Chondrocyte (in vitro differentiated cells): ENCODE measurements at places on chromosomes 4 and X. TPM values are rescaled to one million over a fixed set of nuclear protein-coding genes. Genes with fewer than 3 reads are reported as not detected.
A peak's percentile ranks its signal among the peaks of the same experiment; 100 is the strongest.

The CNGA1 gene
- not detected in 3 replicates for total RNA-seq

The ARMCX1 gene
- total RNA-seq, result 36.0 to 46.1 TPM (median 36.7 TPM) in 3 replicates

The BRS3 gene
- total RNA-seq, result not detected in 3 replicates

The PRR32 gene
- not detected in 3 replicates for total RNA-seq

The SGCB gene
- total RNA-seq, result 91.6 to 105 TPM (median 94.2 TPM) in 3 replicates

The SOD3 gene
- 4.2 to 22.9 TPM (median 22.3 TPM) in 3 replicates for total RNA-seq

DNA sequence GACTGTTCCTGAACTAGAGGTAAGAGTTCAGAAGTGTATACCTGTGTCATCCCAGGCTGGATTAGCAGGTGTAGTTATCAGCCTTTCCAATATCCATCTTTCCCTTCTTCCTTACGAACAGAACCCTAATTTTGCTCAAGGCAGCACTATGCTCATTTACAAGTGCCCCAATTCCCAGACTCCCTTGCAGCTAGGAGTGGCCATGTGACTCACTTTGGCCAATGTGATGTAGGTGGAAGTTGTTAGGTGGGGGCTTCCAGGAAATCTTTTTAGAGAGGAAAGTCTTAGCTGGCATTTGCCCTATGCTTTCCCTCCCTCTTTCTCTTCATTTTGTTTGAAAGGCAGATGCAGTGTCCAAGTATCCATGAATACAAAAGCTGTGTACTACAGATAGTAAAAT is 34.8 kb downstream of the HOPX start:
- H3K27me3 ChIP-seq, result peaks cover under 1% of the 10 kb centered on the region
- peaks cover 8% of the 10 kb centered on the region for H3K4me1 ChIP-seq
- peaks cover 4% of the 10 kb centered on the region for H3K36me3 ChIP-seq
- no peak overlapping the region for H3K27ac ChIP-seq

GRCh38 chr4:155789391-155789790 is 30.6 kb downstream of the GUCY1B1 start:
- no peaks in the 10 kb centered on the region for H3K27me3 ChIP-seq
- H3K4me1 ChIP-seq, result peaks cover 21% of the 10 kb centered on the region
- peaks cover 8% of the 10 kb centered on the region for H3K36me3 ChIP-seq
- no peak overlapping the region for H3K27ac ChIP-seq
- DNase-seq, result no peak

DNA sequence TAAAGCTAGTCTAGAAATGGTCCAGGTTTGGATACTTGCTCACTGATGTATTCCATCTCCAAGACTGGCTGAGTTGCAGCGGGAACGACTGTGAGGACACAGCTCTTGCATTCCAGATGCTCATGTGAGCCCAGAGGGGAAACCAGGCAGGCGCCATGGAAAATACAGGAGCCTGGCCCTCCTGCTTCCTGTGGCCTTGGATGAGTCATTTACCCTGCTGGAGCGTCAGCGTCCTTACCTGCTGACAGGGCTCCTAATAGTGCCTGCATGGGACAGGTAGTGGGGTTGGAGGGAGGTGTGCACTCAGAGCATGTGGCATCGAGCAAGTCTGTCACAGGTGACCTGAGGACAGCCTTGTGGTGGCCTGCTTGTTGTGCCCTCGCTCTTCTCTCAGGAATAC is 69.4 kb downstream of the NSG1 start:
- no peaks in the 10 kb centered on the region for H3K27me3 ChIP-seq
- no peak overlapping the region for H3K27ac ChIP-seq
- peaks cover 6% of the 10 kb centered on the region for H3K4me1 ChIP-seq
- no peak overlapping the region for H3K4me3 ChIP-seq

DNA sequence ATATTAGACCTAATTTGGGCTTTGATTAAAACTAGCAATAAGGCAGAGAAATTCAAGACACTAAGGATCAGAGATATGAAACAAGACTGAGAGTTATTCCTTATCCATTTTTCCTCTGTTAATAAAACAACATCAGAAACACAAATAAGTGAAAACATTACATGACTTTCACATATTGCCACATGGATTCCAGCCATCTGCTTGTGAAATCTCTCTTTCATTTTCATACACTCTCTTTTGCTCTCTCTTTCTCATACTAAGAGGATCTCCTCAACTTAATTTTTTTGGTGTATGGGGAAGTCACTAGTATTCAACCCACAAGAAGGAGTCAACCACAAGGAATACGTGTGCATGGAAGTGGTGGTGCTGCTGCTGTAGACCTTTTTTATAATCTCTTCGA is 183.0 kb downstream of the LDB2 start:
- no peak for DNase-seq
- H3K36me3 ChIP-seq, result no peaks in the 10 kb centered on the region
- H3K27ac ChIP-seq, result no peak overlapping the region
- H3K4me3 ChIP-seq, result no peak overlapping the region
- no peaks in the 10 kb centered on the region for H3K27me3 ChIP-seq

- H3K4me3 ChIP-seq, result no peak overlapping the region
- peaks cover 3% of the 10 kb centered on the region for H3K4me1 ChIP-seq
- H3K27me3 ChIP-seq, result no peaks in the 10 kb centered on the region
- no peak overlapping the region for H3K27ac ChIP-seq
- peaks cover 9% of the 10 kb centered on the region for H3K36me3 ChIP-seq
- no peak for DNase-seq
These were observed 66.6 kb downstream of the CD99L2 start for GRCh38 chrX:150831863-150832262.

GRCh38 chr4:151807220-151807619 is 46.4 kb upstream of the GATB start:
- peak overlapping the region; percentile 97 for H3K27ac ChIP-seq
- no peaks in the 10 kb centered on the region for H3K27me3 ChIP-seq
- peak overlapping the region; percentile 5 for H3K4me3 ChIP-seq
- H3K4me1 ChIP-seq, result peaks cover 35% of the 10 kb centered on the region
- no peaks in the 10 kb centered on the region for H3K36me3 ChIP-seq
- DNase-seq, result no peak

- no peaks in the 10 kb centered on the region for H3K36me3 ChIP-seq
- H3K4me1 ChIP-seq, result no peaks in the 10 kb centered on the region
- DNase-seq, result no peak
These were observed 847.8 kb downstream of the RAPGEF2 start for GRCh38 chr4:159950707-159951106.

DNA sequence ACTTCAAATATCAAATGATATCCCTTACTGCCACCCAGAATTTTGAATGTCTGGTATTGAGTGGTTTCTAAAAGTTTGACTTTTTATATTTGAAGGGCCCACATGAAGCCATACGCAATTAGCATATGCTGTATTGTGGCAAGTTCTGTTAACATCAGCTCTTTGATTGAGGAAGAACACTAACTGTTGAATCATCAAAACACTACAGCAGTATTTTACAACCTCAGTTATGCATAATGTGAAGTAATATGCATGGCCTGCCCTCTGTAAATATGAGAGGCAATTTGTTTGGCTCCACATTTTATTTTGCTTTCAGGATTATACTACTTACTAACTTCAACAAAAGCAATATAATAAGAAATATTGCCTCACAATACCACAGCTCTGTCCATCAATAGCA is 62.2 kb upstream of the DMD start:
- H3K36me3 ChIP-seq, result no peaks in the 10 kb centered on the region
- H3K4me1 ChIP-seq, result no peaks in the 10 kb centered on the region
- no peak for DNase-seq
- H3K27ac ChIP-seq, result no peak overlapping the region
- H3K4me3 ChIP-seq, result no peak overlapping the region

DNA sequence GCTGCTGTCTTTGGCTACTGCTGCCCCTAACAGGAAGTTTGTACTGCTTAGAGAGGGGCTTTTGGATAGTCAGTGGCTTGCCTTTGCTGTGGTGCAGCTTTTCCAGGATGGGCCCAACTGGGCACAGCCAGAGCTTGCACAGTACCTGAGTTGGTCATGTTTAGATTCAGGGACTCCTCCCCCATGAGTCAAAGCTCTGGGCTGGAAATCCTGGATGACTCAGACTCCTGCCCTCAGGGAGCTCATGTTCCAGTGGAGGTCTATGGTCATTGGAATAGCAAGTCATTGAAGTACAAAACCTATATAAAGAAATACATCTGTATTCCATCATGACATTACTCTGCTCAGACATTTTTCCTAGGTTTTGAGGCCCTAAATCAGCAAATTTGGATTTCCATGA is 66.7 kb upstream of the PJA1 start:
- no peak overlapping the region for H3K27ac ChIP-seq
- no peak for DNase-seq
- H3K27me3 ChIP-seq, result no peaks in the 10 kb centered on the region

DNA sequence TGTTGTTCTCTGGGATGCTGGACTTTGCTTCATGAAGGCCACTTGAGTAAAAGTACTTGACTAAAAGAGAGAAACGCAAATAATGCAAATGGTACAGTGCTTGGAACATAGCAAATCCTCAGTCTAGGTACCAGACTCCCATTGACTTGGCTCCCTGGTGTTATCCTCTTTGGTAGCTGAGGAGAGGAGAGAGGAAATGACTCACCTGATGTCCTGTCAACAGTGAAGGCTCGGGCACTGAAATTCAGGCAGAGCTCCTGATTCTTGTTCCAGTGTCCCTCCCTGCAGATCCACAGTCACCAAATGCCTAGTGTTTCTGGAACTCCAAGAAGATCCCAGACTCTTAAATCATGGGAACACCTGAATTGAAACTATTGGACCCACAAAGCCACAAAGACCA is 22.5 kb upstream of the TCEAL4 start:
- H3K27ac ChIP-seq, result no peak overlapping the region
- H3K36me3 ChIP-seq, result no peaks in the 10 kb centered on the region

DNA sequence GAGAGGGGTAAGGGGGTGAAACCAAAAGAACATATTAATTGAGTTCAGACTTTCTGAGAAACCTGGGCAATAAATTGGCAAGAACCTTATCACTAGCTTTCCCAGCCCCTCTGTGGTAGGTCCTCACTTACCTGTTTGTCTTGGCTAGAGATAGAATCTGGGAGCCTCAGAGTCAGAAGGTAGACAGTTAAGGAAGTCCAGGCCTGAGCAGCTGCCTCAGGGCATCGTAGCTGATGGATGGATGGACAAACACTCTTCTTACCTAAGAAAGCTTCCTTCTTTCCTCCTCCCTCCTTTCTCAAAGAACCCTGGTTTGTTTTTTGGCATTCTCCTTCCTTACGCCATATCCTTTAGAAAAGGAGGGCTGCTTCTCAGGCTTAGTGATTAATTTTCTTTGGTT is 24.4 kb downstream of the FRAS1 start:
- no peaks in the 10 kb centered on the region for H3K27me3 ChIP-seq
- DNase-seq, result no peak
- H3K27ac ChIP-seq, result no peak overlapping the region
- H3K4me1 ChIP-seq, result no peaks in the 10 kb centered on the region

DNA sequence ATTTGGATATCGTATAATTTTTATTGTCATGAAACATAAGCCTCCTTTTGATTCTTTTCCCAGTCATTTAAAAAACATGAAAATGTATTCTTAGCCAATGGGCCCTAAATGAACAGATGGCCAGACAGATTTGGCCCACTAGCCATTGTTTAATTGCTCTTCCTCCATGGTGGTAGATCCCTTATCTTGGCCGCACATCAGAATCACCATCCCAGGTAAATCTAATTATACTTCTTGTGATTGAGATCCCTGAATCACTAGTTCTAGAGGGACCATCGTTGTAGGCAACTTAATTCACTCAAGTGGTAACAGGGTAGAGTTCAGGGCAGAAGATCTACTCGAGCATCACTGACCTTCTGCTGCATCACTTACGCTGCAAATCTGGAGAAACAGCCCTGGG is 24.1 kb upstream of the VCX3A start:
- no peaks in the 10 kb centered on the region for H3K4me1 ChIP-seq
- H3K36me3 ChIP-seq, result peaks cover 2% of the 10 kb centered on the region
- H3K4me3 ChIP-seq, result no peak overlapping the region
- DNase-seq, result no peak
- no peaks in the 10 kb centered on the region for H3K27me3 ChIP-seq

GRCh38 chr4:184099535-184099966 is 118.1 kb downstream of the ENPP6 start:
- peaks cover under 1% of the 10 kb centered on the region for H3K4me1 ChIP-seq
- no peak overlapping the region for H3K4me3 ChIP-seq
- H3K27me3 ChIP-seq, result peaks cover 27% of the 10 kb centered on the region
- H3K27ac ChIP-seq, result no peak overlapping the region

DNA sequence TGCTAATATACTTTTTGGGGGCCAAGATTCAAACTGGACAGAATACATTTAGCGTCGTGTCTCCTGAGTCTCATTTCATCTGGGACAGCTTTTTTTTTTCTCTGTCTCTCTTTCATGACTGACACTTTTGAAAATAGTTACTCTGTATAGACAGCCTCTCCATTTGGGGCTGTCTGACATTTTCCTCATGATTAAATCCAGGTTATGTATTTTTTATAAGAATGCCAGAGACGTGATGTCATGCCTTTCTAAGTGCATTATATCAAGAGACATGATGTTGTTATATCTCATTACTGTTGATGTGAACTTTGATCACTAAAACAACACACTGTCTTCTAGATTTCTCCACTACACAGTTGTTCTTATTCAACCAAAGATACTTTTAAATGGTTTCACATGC is 199.0 kb downstream of the BANK1 start:
- DNase-seq, result no peak
- no peaks in the 10 kb centered on the region for H3K27me3 ChIP-seq
- peaks cover 17% of the 10 kb centered on the region for H3K4me1 ChIP-seq
- peaks cover 1% of the 10 kb centered on the region for H3K36me3 ChIP-seq
- H3K4me3 ChIP-seq, result no peak overlapping the region

GRCh38 chr4:107719922-107720722 is at the start of gene PAPSS1:
TSS of gene PAPSS1 (minus strand) at chr4:107720234. CDS start at chr4:107720179, 55 bp downstream.
- H3K4me1 ChIP-seq, result peaks cover 52% of the 10 kb centered on the region
- peak within 1 kb of the TSS; percentile 99 for H3K27ac ChIP-seq
- DNase-seq, result peak; percentile 99
- H3K27me3 ChIP-seq, result no peaks in the 10 kb centered on the region
- H3K4me3 ChIP-seq, result peak within 1 kb of the TSS; percentile 86

DNA sequence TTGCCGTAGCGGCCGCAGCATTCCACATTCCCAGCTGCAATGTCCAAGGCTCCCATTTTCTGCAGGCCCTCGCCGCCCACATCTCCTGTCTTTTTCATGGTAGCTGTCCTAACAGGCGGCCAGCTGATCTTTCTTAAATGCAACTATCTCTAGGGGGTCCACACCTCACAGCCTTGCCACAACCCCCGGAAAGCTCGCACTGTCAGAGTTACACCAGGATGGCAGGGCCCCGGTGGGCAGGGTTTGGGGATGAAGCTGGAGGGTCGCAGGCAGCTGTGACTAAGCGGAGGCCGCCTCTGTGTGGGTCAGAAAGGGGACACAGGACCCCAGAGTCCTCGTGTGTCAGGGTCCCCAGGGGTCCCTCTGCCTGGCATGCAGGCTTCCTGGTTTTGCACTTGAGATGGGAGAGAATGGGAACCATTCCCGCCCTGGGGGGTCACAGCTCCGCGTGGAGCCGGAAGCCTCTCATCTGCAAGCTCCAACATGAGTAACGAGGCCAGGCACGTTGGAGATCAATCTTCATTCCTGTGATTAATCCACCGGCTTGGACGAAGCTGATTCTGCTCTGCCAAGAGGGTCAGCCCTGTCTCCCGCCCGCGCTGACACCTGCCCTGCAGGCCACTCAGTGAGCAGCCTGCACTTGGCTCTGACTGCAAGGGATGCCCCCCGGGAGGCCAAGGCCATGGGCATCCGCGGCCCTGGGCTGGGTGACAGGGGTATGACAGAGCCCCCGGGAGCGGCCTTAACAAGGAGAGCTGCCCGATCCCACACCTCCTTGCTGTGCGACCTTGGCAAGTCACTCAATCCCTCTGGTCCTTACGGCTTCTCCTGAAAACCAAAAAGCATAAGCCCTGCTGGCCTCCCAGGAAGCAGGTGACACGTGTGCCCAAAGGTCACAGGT is 97.9 kb downstream of the ADRA2C start:
- H3K36me3 ChIP-seq, result no peaks in the 10 kb centered on the region
- peaks cover 26% of the 10 kb centered on the region for H3K27me3 ChIP-seq
- DNase-seq, result peak; percentile 81
